Thoracic aorta (tissue), 2 donors: ENCODE measurements at places on chromosomes 4 and X.

- no peak overlapping the region for H3K4me3 ChIP-seq
- H3K4me1 ChIP-seq = no peaks in the 10 kb centered on the region
- H3K27ac ChIP-seq = no peak overlapping the region
- H3K27me3 ChIP-seq = no peaks in the 10 kb centered on the region
- H3K36me3 ChIP-seq = no peaks in the 10 kb centered on the region
- DNase-seq = no peak
Measured at GRCh38 chr4:45294464-45294863, 568.1 kb upstream of the GNPDA2 start.

DNA sequence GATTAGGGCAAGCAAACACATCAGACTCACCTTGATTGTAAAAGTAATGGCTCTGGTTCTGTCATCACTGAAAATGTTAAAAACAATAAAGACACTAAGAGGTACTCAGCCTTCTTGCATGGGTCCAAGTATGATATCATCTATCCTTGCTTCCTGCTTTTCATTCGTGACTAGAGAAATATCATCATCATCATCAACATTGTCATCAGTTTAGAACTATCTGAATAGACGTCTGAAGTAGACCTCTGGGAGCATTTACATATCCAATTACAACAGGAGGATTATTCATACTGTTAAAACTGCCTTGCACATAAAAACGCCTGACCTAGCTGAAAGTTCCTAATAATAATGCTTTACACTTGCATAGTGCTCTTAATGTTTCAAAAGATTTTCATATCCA, 9.8 kb upstream of the FRAS1 start:
- H3K36me3 ChIP-seq = no peaks in the 10 kb centered on the region
- H3K27me3 ChIP-seq = no peaks in the 10 kb centered on the region
- no peak overlapping the region for H3K27ac ChIP-seq
- no peaks in the 10 kb centered on the region for H3K4me1 ChIP-seq

DNA sequence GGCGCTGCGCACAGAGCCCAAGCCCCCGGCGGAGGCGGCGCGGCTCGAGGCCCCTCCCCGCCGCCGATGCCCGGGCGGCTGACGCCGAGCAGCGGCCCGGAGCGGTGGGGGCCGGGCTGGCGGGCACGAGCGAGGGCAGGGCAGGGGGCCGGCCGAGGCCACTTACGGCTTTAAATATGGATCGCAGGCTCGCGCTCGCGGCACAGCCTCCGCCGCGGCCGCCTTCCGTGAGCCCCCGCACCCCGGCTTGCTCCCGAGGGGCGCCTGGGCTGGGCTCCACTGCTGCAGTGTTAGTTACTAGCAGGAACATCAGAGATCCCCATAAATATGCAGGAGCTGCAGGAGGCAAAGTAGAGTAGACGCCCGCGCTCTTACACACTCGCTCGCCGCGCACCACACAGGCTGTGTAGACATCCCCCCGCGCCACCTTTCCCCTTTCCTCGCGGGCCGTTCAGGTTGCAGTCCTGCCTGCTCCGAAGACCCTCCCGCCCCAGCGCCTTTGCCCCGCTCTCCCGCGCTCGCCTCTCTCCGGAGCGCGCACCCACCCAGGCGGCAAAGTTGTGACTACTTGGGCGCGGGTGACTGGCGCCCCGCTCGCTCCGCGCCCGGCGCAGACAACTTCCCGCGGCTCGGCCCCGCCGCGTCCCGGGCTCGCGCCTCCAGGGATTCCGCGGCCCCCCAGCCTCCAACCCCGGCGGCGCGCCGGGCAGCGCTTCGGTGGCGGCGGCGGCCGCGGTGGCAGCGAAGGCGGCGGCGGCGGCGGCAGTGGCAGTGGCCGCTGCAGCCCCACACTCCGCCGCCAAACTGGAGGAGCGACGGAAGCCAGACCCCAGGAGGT, 152.0 kb upstream of the SLC4A4 start:
- peaks cover 24% of the 10 kb centered on the region for H3K4me1 ChIP-seq
- DNase-seq = no peak
- H3K27me3 ChIP-seq = no peaks in the 10 kb centered on the region
- H3K36me3 ChIP-seq = no peaks in the 10 kb centered on the region
- H3K4me3 ChIP-seq = peak overlapping the region; percentile 87

DNA sequence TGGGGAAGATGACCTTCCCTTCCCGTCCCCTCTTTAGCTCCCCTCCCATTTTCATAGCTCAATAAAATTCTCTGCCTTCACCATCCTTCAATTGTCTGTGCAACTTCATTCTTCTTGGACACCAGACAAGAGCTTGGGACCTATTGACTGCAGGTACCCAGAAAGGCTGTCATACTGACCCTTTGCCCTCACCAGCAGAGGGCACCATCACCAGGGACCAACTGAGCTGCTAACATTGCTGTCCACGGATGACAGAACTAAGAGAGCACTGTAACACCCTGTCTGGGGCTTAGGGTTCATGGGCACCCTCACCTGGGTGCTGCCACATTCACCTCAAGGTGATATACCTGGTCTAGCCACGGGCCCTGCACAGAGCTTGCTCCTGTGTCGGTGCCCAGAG, 141.3 kb upstream of the VCX3B start:
- no peak overlapping the region for H3K4me3 ChIP-seq
- no peaks in the 10 kb centered on the region for H3K27me3 ChIP-seq
- no peaks in the 10 kb centered on the region for H3K36me3 ChIP-seq

DNA sequence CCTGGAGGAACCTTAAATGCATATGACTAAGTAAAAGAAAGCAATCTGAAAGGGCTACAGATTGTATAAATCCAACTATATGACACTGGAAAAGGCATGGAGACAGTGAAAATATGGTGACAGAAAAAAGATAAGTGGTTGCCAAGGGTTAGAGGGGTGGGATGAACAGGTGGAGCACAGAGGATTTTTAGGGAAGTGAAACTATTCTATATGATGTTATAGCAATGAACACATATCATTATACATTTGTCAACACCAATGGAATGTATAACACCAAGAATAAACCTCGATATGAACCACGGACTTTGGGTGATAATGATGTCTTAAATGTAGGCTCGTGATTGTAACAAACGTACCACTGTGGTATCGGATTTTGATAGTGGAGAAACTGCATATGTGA, 40.7 kb downstream of the NPY5R start:
- H3K36me3 ChIP-seq = no peaks in the 10 kb centered on the region
- no peak for DNase-seq
- no peak overlapping the region for H3K4me3 ChIP-seq
- H3K27ac ChIP-seq = no peak overlapping the region
- no peaks in the 10 kb centered on the region for H3K4me1 ChIP-seq

DNA sequence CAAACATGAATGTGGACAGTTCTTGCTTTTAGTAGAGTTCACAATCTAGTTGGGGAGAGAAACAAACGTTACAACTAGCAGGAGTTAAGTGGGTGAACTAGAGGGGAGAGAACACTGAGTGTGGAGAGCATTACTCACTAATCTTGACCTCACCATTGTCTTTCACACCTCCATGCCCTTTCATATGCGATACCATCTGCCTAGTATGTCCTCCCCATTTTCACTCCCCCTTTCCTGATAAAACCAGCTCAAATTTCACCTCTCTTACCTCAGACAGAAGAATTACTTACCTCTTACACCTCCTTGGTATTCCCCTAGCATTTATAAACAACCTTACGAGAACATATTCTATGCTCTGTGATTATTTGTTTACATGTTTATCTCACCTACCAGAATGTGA, 53.6 kb downstream of the LAS1L start:
- H3K27me3 ChIP-seq = no peaks in the 10 kb centered on the region
- no peak overlapping the region for H3K4me3 ChIP-seq

GRCh38 chrX:103417370-103417769, 41.0 kb downstream of the BEX3 start:
- no peaks in the 10 kb centered on the region for H3K4me1 ChIP-seq
- no peak overlapping the region for H3K27ac ChIP-seq
- H3K4me3 ChIP-seq = no peak overlapping the region
- H3K36me3 ChIP-seq = no peaks in the 10 kb centered on the region
- no peak for DNase-seq

DNA sequence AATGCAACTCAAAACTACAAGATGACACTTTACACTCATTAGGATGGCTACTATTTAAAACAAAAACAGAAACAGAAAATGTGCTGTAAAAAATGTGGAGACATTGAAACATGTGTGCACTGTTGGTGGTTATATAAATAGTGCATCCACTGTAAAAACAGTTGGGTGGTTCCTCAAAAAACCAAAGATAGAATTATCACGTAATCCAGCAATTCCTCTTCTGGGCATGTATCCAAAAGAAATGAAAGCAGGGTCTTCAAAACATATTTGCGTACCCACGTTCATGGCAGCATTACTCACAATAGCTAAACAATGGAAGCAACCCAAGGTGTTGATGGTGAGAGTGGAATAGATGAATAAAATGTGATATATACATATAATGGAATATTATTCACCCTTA, 967.2 kb downstream of the TRAM1L1 start:
- H3K4me3 ChIP-seq = no peak overlapping the region
- no peak for DNase-seq
- H3K36me3 ChIP-seq = no peaks in the 10 kb centered on the region
- no peak overlapping the region for H3K27ac ChIP-seq
- no peaks in the 10 kb centered on the region for H3K4me1 ChIP-seq
- no peaks in the 10 kb centered on the region for H3K27me3 ChIP-seq

GRCh38 chrX:73850124-73851013, 287.4 kb downstream of the CHIC1 start:
- H3K36me3 ChIP-seq = no peaks in the 10 kb centered on the region
- DNase-seq = no peak
- no peaks in the 10 kb centered on the region for H3K27me3 ChIP-seq
- no peaks in the 10 kb centered on the region for H3K4me1 ChIP-seq
- H3K4me3 ChIP-seq = no peak overlapping the region

- no peak for DNase-seq
- no peak overlapping the region for H3K4me3 ChIP-seq
- H3K27ac ChIP-seq = no peak overlapping the region
- no peaks in the 10 kb centered on the region for H3K36me3 ChIP-seq
- no peaks in the 10 kb centered on the region for H3K4me1 ChIP-seq
Measured at GRCh38 chrX:113892891-113893290, 691.0 kb upstream of the HTR2C start.

- no peaks in the 10 kb centered on the region for H3K27me3 ChIP-seq
- H3K4me1 ChIP-seq = peaks cover 4% of the 10 kb centered on the region
- H3K27ac ChIP-seq = no peak overlapping the region
- no peaks in the 10 kb centered on the region for H3K36me3 ChIP-seq
- DNase-seq = no peak
Measured at GRCh38 chrX:103211012-103211715, 3.7 kb upstream of the BEX4 start.

- H3K36me3 ChIP-seq = no peaks in the 10 kb centered on the region
- no peaks in the 10 kb centered on the region for H3K4me1 ChIP-seq
- no peak for DNase-seq
- no peak overlapping the region for H3K27ac ChIP-seq
- H3K27me3 ChIP-seq = no peaks in the 10 kb centered on the region
- H3K4me3 ChIP-seq = no peak overlapping the region
Measured at GRCh38 chr4:101355767-101356702, 8.7 kb upstream of the PPP3CA start.

DNA sequence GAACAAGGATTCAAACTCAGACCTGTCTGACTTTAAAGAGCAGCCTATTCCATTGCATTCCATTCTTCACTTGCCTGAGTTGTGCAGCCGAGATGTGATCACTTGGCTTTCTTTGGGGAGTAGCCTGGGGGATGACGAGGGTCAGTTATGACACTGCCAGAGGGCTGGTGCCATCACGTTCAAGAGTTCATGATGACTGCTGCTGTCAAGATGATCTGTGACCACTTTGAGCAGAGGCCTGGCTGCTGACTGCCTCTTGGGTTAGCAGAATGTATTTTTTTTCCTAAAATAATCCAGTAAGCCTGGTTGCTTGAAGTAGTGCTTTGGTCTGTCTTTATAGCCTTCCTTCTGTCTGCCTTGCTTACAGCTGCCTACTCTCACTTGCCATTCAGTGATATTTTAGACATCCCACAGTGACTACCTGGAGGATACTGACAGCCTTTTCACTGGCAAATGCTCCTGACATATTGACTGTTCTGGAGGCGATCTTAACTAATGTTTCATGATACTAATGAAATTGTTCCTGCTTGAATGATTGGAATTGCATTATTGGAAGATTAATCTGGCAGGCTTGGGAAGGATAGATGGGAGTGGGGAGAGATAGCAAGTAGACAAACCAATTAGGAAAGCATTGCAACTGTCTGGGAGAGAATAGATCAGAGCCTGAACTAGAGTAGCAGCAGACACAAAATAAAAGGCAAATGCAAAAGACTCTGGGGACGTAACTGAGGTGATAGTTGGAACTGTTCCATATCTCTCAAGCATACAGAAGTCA, 221.6 kb upstream of the LCORL start:
- H3K4me3 ChIP-seq = no peak overlapping the region
- H3K36me3 ChIP-seq = no peaks in the 10 kb centered on the region
- no peaks in the 10 kb centered on the region for H3K4me1 ChIP-seq

GRCh38 chrX:108439961-108440696, 491 bp downstream of the COL4A5 start:
- H3K36me3 ChIP-seq = no peaks in the 10 kb centered on the region
- H3K4me1 ChIP-seq = no peaks in the 10 kb centered on the region
- H3K27me3 ChIP-seq = no peaks in the 10 kb centered on the region

- no peaks in the 10 kb centered on the region for H3K4me1 ChIP-seq
- H3K27ac ChIP-seq = no peak overlapping the region
Measured at GRCh38 chr4:26174027-26174426, 146.8 kb upstream of the RBPJ start.

DNA sequence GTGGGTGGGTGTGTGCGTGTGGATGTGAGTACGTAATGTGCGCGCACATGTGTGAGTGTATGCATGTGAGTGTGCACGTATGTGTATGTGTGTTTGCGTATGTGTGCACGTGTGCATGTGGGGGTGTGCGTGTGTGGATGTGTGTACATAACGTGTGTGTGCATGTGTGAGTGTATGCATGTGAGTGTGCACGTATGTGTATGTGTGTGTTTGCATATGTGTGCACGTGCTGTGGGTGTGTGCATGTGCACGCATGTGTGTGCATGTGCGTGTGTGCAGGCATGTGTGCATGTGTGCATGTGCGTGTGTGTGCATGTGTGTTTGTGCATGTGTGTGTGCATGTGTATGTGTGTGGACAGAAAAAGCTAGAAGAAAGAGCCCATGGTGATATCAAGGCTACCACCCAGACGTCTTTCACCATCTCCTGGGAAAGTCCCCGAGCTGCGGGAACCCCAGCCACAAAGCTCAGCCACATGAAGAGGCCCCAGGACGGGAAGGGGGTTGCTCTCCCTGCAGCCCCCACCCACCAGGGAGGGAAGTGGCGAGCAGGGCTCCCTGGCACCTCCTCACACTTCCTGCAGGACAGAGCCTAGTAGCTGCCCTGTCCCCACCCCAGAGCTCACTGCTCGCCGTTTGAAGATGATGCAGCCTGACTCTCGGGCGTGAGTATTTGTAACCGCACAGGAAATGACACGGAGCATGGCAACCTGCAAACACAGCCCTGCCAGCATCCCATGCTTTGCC, 108.3 kb downstream of the DCTD start:
- no peak for DNase-seq
- no peaks in the 10 kb centered on the region for H3K36me3 ChIP-seq
- H3K4me3 ChIP-seq = no peak overlapping the region
- no peaks in the 10 kb centered on the region for H3K27me3 ChIP-seq
- H3K27ac ChIP-seq = no peak overlapping the region

GRCh38 chrX:6012357-6012756, 216.3 kb downstream of the NLGN4X start:
- H3K4me3 ChIP-seq = no peak overlapping the region
- no peak overlapping the region for H3K27ac ChIP-seq
- no peak for DNase-seq
